ENCODE measurements at places on chromosomes 3 and 15.

DNA sequence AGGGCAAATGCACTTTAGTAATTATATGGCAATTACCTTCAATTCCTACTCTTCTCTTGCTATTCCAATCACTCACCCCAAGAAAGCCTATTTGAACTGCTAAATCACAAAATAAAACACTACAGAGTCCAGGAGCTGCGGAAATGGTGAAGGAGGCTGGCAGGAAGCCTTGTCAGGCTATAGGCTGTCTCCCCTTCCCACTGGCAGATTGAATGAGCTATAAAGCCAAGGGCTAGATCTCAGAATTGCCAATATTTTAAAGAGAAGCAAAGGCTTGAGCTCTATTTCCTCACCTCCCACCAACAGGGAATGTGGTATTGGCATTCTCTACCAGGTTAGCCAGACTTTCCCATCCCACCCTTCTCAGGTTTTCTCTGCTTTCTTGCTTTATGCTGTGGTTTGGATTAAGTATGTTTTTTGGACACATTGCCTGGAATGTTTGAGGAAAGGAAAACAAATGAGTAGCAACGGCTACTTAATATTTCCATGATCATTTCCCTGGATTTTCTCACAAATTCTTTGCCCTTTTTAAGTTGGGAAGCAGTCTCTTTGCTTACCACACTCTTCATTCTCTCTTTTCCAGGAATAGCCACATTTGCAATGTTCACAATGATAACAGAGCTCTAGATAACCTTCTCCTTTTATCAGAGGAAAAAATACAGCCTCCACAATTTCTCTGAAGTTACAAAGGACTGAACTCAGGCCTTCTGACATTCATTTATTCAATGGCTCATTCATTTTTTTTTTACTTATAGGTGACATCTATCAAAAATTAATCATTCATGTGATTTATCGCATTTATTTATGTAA is 1125.4 kb downstream of the ROBO1 start:
- no peak for DNase-seq

- no peak for DNase-seq
Observed at GRCh38 chr3:65619451-65619881, 419.3 kb downstream of the MAGI1 start.

DNA sequence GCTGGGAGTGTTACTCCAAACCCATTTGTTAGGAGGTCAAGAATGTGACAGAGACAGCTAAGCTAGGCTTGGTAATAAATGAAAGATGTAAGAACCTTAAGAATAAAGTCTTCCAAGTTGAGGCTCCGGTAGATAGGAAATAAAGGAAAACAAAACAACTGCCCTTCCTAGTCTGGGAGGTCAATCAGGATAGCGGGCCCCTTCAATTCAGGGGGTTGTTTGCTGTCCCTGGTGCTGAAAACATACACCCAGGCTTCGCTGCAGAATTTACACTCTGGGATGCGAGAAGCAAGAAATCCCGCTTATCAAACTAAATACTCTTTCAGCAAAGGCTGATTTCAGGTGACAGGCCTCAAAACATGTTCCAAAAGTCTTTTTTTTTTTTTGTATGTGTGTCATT is 393.4 kb downstream of the NTRK3 start:
- DNase-seq, result no peak

DNA sequence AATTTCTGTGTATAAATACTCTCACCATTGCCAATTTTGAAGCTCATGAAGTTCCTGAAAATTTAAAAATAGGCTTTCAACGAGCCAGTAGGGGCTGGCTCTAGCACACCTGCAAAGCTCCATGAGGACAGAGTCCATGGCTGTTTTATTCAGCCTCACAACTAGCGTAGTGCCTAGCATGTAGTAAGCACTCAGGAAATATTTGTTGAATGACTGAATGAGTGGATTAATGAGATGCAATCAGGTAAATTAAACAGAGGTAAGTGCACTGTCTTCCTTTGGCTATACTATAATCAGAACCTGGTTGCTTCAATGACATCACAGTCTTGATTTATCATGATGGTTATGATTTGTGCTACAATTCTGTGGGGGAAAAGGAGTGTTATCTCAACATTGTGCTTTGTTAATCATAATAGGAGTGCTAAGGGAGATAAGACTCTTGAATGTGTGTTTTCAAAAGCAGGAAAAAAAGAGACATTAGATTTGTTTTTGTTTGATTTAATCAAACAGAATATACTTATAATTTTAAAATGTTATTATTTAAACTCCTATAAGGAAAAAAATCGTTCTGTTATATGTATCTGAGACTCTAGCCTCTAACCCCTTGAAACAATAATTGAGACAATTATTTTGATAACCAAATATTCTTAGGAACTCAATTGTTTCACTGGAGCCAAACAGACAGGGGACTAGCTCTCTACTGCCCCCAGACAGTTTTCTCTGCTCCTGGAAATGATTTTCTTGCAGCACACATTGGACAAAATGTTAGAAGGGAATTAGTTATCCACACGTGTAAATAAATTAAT is 171.7 kb upstream of the ATP11B start:
- DNase-seq, result no peak

- DNase-seq, result no peak
Observed at GRCh38 chr3:43816372-43816771, 125.6 kb downstream of the ABHD5 start.

DNA sequence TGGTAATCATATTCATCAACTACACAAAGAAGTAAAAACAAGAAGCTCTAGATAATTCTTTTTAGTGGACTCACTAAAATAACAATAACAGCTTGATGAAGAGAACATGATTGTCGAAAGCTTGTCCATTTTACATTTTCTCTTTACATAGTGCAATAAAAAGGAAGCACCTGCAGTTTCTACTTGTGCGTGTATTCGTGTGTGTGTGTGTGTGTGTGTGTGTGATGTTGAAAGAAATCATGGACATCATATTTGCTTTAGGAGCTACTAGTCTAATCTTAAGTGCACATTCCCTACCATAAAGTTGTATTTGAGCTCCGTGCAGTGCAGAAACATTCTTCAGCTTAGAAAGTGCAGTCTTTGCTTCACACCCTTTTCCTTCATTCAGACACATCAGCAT is 288.8 kb downstream of the ZBTB20 start:
- DNase-seq, result no peak

GRCh38 chr3:107438671-107439070 is 61.4 kb downstream of the CCDC54 start:
- DNase-seq, result no peak

DNA sequence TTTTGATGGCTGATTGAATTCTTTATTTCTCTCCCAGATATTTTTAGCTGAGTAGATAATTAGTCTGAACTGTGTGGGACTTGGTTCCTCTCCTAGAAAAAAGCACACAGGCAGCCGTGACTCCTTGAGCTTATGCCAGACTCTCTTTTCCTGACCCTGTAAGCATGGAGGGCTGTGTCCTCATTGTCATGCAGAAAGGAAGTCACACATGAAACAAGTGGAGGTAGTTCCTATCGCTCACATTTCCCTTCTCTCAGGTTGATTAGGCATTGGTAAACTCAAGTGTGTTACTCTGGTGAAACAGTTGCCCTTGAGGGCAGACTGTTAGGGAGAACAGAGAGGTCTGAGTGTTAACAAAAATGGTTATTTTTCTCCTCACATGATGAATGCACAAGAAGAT is 6.3 kb upstream of the RTP4 start:
- DNase-seq, result no peak

GRCh38 chr3:194194757-194195085 is 58.8 kb downstream of the HES1 start:
- DNase-seq, result no peak

DNA sequence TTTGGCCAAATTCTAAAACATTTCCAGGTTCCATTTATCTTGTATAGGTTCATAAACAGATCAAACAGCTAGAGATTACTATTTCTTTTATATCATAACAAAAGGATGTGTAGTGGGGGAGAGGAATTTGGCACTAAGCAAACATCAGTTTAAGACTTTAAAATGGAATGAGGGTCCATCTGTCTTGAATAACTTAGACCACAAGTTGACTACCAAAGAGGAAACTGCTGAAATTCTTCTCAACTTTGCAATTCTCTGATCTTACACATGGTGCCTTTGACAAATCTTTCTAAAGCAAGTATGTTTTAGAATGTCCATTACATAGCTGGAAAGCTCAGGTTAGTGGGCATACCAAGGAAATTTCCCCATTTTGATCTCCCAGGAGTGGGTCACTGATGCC is 140.5 kb upstream of the ADAMTS9 start:
- DNase-seq, result no peak

GRCh38 chr15:69407719-69408400 is 6.3 kb upstream of the KIF23 start:
- no peak for DNase-seq

- DNase-seq, result no peak
Observed at GRCh38 chr3:186097317-186097662, 11.6 kb downstream of the ETV5 start.

DNA sequence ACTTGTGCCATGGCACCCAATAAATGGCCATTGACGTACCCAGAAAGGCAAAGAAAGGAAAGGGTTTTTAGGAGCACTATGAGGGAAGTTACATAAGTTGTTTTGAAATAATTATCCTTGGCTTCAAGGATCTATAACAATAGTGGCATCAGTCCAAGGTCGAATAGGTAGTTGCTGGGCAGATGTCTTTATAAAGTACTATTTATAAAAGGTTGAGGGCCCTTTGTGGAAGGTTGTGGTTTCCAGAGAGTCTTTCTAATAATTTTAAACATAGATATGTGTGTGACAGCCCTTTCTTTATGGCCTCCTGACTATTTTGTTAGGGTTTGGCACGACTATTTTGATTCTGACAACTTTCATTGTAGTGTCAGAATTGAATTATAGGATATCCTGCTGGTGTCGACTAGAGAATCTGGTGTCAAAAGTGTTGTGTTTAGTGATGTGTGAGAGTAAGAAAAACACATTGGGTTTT is 260.5 kb downstream of the PYDC2 start:
- no peak for DNase-seq

- DNase-seq, result no peak
Observed at GRCh38 chr15:82680200-82681102, 29.2 kb downstream of the AP3B2 start.

DNA sequence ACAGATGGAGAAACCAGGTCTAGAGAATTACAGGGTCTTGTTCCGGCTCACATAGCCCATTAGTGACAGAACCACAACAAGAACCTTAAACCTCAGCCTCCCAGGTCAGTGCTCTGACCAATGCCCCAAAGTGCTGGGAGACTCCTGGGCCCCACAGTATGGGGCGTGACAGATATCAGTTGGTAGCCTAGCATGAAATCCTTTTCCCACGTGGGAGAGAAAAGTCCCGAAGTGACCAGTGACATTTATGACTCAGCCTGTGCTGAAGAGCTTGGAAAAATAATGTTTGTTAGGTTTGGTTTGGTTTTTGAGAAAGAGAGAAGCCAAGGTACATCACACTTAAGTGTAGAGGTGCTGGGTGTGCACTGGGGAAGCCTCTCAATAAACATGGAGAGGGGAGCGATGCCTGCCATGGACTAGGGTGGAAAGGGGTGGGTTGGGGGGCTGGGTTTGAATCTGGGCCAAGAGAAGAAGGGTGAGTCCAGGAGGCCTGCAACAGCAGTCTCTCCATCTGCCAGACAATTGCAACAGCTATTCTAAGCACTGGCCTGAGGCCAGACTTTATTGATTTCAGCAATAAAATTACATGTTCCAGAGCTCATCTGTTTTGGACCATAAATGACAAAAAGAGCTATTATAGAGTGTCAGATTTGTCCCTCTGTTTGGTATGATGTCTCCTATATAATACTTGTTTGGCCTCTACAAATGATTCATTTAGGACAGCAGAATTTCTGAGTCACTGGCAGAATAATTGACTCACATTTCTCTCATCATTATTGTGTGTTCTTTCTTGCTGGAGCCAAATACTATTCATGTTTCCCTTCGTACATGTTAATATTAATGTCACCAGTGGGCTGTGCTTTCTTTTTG is 43.4 kb downstream of the C2CD4A start:
- DNase-seq, result no peak

- no peak for DNase-seq
Observed at GRCh38 chr3:30962084-30962483, 67.6 kb upstream of the GADL1 start.

DNA sequence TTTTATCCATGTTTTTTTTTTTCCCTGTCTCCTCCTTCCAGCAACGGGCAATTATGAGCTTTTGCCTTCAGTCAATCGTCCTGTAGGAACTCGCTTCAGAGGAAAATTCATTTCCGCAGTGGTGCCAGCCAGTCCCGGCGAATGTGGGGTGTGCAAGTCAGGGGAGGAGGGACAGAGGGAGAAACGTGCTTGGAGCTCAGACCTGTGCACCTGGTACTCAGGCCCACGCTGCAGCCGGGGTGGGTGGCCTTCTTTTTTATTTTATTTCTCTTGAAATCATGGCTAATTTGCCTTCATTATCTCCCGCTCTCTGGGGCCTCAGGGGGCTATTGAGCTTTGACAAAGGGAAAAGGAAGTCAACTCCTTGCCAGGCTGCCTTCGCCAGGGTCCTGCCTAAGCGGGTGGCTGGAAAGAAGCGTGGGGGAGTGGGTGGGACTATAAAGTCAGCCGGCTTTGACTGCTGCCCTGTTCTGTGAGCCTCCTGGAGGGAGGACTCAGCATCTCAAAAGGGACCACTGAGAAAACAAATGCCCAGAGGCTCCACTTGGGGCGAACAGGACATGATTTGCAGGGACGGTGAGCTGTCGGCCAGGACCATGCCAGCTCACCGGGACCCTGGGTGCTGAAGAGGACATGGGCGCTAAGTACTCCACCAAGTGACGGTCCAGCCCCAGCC is 5.5 kb downstream of the GRIP2 start:
- DNase-seq, result no peak

- DNase-seq, result no peak
Observed at GRCh38 chr15:29106551-29107290, 162.9 kb downstream of the NSMCE3 start.
